ENCODE measurements at places on chromosomes 2 and 18.
A peak's percentile ranks its signal among the peaks of the same experiment; 100 is the strongest.

GRCh38 chr2:218516614-218517013 is 51.5 kb downstream of the USP37 start:
- no peak for DNase-seq

- no peak for DNase-seq
Observed at GRCh38 chr18:28584731-28585130, 407.8 kb upstream of the CDH2 start.

DNA sequence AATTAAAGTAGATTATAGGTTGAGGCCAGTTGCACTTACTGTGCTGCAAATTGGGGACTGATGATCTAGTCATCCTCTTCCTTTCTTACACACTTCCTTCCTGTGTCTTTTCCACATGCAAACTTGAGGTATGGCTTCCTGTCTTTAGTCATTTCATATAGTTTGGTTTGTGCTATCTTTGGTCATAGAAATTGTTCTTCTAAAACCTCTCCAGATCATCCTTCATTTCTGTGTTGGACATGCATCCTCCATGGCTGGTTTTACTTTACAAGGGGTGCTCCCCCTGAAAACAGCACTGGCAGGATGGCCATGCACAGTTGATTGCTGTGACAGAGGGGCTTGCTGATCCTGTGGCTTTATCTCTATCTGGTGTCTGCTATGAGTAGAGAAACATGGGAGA is 36.5 kb downstream of the MGAT5 start:
- DNase-seq, result peak; percentile 50

GRCh38 chr2:240310645-240311044 is 124.8 kb upstream of the GPC1 start:
- DNase-seq, result no peak

GRCh38 chr2:60735496-60736250 is 20.4 kb upstream of the PAPOLG start:
- peak; percentile 37 for DNase-seq

- DNase-seq, result no peak
Observed at GRCh38 chr18:67215686-67216085, 300.8 kb downstream of the DSEL start.

DNA sequence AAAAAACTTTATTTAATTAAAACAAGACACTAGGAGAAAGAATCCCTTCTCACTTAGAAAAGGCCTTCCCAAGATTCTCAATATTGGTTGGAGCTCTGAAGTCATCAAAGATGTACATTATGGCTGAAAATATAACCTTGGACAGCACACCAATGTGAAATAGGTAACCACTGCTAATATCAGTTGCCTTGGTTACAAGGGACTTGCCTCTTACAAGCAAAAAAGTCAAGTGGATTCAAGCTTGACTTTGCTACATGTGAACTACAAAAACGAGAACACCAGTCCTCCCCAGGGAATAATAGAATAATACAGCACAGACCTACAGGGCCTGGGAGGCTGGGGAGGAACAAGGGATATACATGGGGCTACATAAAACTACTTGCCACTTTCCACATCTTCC is 46.1 kb downstream of the NABP1 start:
- DNase-seq, result no peak

GRCh38 chr2:40289771-40290404 is 162.0 kb downstream of the SLC8A1 start:
- DNase-seq, result no peak

GRCh38 chr2:119263025-119263424 is 39.4 kb downstream of the STEAP3 start:
- no peak for DNase-seq

DNA sequence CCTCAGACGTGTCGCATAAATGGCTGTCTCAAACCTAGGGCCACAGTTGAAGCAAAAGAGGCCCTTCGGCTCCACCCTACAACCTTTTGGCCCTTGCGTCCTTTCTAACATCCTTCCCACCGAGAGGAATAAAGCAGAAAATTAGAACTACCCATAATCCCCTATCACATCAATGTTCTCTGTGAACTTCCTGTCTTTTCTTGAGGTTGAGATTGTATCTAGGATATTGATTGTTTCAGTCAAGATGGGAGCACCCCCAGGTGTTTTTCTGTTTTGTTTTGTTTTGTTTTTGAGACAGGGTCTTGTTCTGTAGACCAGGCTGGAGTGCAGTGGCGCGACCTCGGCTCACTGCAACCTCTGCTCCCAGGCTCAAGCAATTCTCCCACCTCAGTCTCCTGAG is 23.6 kb downstream of the INPP5D start:
- DNase-seq, result no peak

DNA sequence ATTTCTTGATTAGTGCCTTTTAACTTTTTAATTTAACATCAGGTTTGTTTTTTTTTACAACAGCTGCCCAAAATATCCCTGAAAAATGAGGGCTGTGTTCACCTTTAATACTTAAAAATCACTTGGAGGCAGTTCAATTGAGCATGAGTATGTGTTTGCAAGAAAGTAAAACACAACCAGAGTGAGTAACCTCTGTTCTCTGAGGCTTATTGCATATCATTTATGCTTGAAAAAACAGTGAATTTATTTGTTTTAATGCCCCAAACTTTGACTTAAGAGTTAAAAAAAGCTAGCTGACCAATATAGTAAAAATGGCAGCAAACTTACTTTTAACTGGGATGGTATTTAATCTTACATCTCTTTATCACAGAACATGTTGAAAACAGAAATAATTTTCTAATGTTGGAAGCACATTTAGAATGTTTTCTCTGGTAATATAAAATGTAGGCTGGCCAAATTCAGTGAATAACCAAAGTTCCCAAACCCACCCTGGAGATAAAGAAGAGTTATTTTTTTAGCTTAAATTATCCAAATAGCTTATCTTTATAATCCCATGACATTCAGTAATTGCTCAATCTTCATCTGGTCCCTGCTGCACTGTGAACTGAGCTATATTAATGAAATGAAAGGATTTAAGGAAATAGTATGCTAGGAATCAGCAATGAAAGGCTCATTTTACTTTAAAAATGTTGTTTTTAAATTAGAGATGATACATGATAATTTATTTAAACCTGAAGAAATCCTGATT is 24.8 kb upstream of the EFEMP1 start:
- no peak for DNase-seq

- DNase-seq, result no peak
Observed at GRCh38 chr2:12506846-12507245, 209.9 kb upstream of the TRIB2 start.

GRCh38 chr2:199480966-199481365 is 23.2 kb upstream of the SATB2 start:
- no peak for DNase-seq

GRCh38 chr2:114008720-114009119 is 118.8 kb downstream of the ACTR3 start:
- DNase-seq, result no peak

GRCh38 chr2:165804719-165805118 is 10.7 kb upstream of the GALNT3 start:
- DNase-seq, result no peak

GRCh38 chr2:207131594-207131993 is 34.2 kb downstream of the KLF7 start:
- no peak for DNase-seq

- no peak for DNase-seq
Observed at GRCh38 chr2:223882715-223883114, 45.3 kb upstream of the AP1S3 start.

- no peak for DNase-seq
Observed at GRCh38 chr2:172313715-172314341, 113.6 kb upstream of the ITGA6 start.

GRCh38 chr2:108916796-108917421 is 72.1 kb downstream of the EDAR start:
- DNase-seq, result no peak

DNA sequence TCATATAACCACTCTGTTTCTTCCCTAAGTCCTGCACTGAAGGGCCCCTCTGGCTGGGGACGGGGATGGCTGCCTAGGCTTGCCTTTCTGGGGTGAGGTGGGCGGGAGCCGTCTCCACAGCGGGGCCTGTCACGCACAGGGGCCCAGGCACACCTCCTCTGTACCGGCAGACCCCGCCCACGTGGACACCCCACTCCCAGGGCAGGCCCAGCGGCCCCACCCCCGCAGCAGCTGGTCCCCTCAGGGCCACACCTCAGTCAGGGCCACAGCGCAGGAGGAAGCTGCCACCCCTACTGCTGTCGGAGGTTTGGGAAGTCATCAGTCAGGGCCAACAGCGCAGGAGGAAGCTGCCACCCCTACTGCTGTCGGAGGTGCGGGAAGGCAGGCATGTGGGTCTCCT is 257.6 kb upstream of the RAB6C start:
- DNase-seq, result no peak

DNA sequence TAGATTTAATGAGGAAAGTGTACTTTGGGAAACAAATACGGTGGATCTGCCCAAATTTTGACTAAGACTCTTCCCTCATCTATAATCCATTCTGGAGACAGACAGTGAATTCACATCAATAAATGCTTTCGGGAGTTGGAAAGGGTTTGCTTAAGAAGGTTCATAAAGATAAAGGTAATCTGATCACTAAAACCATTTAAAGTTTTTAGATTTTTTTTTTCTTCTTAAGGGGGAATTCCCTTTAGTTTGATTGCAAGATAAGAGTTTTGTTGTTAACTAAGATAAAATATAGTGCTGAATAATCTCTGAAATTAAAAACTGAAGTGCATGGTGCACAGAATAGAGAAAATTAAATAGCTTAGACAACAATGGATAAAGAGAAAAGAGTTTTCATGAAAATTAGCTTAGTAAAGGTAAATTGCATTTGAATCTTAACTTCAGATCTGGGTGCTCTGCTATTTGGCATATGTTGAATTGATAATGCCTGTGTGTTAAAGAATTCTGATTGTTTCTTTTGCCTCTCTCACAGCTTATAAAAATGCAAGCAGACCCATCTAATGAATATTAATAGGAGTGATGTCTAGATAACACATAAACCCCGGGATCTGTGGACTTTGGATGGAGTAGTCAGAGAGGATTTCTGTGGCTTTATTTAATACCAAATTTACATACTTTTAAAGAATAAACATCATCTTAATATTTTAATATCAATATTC is 100.8 kb downstream of the MEIS1 start:
- DNase-seq, result no peak

DNA sequence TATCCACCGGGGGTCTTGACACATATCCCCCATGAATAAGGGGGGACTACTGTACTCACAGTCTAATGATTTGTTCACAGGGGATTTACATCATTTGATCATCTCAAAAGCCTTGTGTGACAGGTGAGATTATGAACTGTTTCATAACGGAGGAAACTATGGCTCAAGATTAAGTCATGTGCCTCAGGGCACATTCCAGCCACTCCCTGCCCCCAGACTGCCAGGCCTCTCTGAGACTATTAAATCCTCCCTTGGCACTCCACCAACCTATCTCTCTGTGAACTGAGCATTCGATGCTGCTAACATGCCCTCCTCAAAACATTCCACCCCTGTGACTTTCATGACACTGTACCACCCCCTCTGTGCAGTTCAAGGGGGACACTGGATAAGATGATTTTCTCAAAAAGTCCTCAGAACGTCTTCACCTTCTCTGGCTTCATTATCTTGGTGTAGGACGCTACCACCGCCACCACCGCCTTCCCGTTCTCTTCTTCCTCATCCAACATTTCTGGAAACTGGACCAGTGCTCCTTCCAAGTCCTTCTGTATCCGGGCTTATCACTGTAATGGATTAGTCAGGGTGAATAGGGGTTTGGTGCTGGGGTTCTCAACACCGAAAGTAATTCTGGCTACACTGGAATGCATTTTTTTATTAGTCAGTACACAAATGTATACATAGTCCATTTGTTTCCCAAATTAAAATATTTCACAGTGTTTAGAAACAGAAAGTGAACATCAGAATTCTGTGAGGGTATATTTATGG is 169.6 kb downstream of the KCNS3 start:
- DNase-seq, result no peak

DNA sequence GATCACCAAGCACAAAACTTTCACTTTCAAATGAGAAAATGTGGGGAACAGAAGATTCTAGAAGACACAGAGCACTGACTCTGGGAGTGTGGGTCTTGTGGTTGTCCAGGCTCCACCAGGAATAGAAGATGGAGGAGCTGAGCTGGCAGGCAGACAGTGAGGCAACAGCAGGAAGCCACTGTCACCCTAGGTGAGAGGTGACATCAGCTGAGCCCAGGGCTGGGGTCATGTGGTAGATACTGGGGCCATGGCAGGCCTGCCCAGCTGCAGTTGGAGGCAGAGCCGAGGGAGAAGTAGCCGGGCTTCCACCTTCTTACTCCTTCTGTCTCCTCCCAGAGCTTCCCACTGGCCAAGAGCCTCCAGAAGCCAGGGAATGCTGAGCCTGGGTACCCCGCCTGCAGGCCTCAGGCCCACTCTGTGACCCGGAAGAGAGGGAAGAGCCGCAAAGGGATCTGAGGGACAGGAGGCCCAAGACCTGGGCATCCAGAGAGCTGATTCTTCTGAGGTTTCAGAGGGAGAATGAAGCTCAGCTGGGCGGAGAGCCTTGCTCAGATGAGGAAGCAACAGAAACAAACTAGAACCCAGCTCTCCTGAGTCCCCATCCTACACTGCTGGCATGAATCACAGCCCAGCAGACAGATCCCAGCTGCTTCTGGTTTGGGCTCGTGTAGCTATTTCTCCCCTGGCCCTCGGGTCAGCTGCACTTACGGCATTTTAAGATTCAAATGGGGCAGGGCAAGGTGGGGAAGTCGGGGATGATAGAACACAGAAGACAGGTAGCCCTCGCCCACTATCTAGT is 39.8 kb upstream of the ASAP2 start:
- no peak for DNase-seq

- no peak for DNase-seq
Observed at GRCh38 chr18:21830532-21830931, 89.9 kb downstream of the MIB1 start.

DNA sequence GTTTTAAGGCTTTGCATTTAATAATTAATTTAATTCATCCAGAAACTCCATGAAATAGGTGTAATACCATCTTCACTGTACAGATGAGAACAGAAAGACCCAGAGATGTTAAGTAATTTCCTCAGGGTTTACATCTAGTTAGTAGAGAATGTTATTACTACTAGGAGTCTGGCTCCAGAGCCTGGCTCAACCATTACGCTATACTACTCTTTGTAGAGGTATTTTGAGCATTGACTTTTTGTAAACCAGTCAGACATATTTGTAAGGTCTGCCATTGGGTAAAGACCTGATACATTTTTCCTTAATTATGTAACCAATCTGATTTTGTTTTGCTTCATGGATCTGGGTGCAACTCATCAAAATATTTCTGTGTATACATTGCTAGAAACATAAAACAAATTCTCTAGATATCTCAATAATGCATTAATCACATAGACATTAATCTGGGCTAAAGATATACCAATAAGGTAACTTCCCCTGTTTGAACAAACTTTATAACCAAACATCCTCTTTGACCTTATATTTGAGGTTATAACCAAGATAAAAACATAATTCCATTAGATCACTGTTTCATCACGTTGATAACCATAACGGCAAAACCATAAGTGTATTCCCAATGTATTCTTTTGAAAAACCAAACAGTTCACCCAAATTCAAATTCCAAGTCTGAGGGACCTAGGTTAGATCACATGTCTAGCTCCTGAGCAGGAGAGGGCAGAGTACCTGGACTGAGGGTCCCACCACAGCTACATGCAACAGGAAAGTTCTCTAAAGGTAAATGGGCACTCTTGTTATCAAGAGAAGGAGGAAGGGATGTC is 135.0 kb downstream of the IKZF2 start:
- DNase-seq, result no peak

- no peak for DNase-seq
Observed at GRCh38 chr2:120620025-120620793, 115.5 kb upstream of the GLI2 start.
